Pulmonary artery endothelial cell (primary cell): ENCODE measurements at places on chromosomes 3 and 15. TPM values are rescaled to one million over a fixed set of nuclear protein-coding genes. Genes with fewer than 3 reads are reported as not detected.

MITF gene
- total RNA-seq = 1.3 and 3.3 TPM in 2 replicates

LOXL1 gene
- 0.28 and 4.4 TPM in 2 replicates for total RNA-seq

DNA sequence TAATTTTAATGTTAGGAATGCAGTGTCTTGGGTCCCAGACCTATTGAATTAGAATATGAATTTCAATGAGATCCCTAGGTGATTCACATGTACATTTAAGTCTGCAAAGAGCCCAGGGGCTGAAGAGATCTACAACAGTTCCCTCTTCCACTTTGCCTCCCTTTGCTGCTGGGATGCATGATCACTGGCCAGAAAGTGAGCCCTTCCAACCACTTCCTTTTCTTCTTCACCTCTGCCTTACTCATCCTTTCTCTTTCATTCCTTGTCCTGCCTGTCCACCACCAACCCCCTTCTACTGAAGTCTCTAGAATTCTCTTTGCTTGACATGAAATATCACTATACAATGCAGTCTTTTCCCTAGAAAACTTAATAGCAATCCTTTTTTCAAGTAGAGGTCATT is 222.4 kb upstream of the LRIG1 start:
- DNase-seq = no peak

DNA sequence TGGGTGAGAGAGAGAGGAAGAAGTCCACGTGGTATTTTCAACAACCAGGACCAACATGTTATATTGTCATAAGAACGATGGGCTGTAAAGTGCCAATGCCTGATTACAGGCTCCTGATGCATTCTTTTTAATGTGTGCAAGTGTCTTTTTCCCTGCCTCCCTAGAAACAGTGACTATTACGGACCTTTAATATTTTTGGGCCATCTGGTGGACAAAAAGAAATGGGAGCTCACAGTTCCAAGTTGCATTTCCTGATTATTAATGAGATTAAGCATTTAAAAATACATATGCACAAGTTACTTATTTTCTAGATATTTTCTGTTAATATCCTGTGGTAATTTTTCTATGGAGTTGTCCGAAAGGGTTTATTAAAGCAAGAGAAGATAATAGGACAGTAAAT is 530.2 kb downstream of the NR2F2 start:
- no peak for DNase-seq

DNA sequence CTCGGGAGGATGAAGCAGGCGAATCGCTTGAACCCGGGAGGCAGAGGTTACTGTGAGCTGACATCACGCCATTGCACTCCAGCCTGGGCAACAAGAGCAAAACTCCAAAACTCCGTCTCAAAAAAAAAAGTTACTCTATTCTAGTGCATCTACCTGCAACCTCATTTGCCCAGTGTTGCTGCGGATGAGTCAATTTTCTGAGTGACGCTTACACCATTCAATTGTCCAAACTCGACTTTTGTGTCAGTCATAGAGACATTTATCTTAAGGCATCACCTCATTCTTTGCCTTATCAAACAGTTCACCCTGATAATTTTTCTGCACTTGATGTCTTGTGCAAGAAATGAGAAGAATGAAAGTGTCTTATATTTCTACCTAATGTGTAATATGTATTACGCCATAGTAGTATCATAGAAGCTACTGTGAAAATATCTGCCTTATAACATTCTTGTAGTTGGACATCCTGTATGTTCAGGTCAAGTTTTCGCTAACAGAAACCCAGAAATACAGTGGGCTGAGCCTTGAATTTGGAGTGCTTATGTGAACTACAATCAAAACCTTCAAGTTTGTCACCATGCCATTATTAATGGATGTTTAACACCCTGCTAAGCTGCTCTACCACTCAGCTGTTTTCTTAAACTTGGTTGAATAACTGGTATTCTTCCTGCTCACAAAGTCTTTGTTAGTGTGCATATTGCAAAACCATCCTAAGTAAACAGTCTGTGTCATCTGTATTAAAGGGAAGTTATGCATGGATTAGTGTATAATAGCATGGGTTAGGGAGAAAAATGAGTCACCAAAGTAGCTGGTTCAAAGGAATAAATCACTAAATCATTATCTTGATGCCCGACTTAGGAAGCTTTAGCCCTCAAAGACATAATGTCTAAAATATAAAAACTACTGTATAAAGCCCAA is 531.0 kb upstream of the NR2F2 start:
- DNase-seq = peak; percentile 40

DNA sequence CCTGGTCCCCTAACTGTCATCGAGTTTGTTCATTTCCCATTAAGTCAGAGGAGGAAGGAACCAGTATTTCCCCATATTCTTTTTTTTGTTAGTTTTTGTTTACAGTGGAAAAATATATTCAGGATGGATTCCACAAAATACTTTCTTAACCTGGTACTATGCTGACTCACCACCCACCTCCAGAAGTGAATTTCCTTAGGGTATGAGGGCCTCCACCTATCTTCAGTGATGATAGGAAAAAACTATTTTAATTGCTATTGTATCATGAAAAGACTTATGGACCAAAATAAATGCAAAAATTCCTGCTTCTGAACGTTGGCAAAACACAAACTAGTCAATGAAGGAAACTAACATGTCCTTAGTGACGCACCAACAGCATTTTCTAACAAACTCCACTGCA is 64.2 kb upstream of the FOXP1 start:
- no peak for DNase-seq

- DNase-seq = peak; percentile 63
These were observed 9.4 kb upstream of the CMSS1 start for GRCh38 chr3:99808163-99808794.

PRICKLE2 gene
- 4.9 and 5.3 TPM in 2 replicates for total RNA-seq

HDGFL3 gene
- total RNA-seq = 86.5 and 88.7 TPM in 2 replicates

GOLGA8G gene
- not detected in 2 replicates for total RNA-seq

DNA sequence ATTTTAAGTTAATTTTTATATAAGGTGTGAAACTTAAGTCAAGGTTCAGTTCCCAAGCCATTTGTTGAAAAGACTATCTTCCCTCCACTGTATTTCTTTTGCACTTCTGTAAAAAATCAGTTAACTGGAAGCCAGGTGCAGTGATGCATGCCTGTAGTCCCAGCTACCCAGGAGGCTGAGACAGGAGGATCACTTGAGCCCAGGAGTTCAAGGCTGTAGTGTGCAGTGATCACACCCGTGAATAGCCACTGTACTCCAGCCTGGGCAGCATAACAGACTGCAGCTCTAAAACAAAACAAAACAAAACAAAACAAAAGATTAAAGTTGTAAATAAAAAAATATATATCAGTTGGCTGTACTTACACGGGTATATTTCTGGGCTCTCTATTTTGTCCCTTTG is 33.1 kb upstream of the SEC22A start:
- no peak for DNase-seq

GRCh38 chr15:79296583-79296982 is 14.1 kb downstream of the ANKRD34C start:
- DNase-seq = no peak

DNA sequence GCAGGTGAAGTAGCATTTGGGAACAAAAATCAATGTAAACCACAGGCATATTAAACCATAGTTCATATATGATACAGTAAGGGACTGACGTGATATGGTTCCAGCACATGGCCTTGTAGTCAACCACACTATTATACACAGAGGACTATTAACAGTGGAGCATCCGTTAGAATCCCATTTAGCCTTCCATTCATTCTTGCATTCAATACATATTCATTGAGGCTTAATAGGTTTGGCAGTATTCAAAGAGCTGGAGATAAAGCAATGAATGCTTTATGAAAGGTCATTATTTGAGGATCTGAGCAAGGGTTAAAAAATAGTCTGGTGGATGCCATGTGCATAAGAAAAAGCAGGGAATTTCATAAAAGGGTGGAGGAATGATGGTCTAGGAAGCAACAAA is 89.1 kb downstream of the MME start:
- DNase-seq = no peak

GRCh38 chr15:70274908-70275307 is 177.2 kb upstream of the TLE3 start:
- DNase-seq = no peak

BCL2A1 gene
- 0.21 and 2.1 TPM in 2 replicates for total RNA-seq

DPPA4 gene
- total RNA-seq = not detected in 2 replicates

GRCh38 chr15:89177633-89178306 is 43.6 kb downstream of the RLBP1 start:
- DNase-seq = no peak

DNA sequence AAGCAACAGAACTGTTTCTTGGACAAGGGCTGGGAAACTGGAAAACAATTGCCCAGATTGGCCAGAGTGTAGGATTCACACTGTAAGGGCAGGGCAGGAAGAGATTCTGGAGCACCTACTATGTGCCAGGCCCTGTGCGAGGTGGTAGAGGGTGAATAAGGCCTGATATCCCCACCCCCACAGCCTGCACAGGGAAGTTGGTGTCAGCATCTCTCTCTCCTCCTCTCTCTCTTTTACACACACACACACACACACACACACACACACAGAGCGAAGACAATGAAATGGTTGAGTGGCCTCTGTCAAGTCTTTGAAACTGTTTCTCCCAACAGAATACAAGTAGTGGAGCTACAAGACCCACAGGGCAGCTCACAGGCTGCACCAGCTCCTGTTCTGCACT is 47.1 kb upstream of the SLCO2A1 start:
- DNase-seq = no peak

GRCh38 chr3:7682822-7683229 is 818.8 kb upstream of the LMCD1 start:
- peak; percentile 96 for DNase-seq

DNA sequence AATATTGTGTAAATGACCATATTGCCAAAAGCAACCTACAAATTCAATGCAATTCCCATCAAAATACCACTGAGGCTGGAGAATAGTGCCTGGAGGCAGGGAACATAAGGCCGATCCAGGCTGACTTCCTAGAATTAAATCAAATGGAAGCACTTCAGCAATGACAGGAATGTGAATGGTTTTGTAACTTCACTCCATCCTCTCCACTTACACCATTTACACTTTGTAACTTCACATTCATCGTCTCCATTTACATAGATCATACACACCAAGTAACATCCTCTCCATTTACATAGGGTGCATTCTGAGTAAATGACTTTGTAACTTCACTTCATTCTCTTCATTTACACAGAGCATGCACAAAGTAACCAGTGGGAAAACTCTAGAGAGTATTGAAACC is 11.6 kb downstream of the STRIT1 start:
- no peak for DNase-seq

FBXW12 gene
- total RNA-seq = 0.13 TPM in 1 of 2 replicates, not detected in the other

TEX55 gene
- total RNA-seq = not detected in 2 replicates

ZNF620 gene
- total RNA-seq = 4.4 and 6.6 TPM in 2 replicates

DNA sequence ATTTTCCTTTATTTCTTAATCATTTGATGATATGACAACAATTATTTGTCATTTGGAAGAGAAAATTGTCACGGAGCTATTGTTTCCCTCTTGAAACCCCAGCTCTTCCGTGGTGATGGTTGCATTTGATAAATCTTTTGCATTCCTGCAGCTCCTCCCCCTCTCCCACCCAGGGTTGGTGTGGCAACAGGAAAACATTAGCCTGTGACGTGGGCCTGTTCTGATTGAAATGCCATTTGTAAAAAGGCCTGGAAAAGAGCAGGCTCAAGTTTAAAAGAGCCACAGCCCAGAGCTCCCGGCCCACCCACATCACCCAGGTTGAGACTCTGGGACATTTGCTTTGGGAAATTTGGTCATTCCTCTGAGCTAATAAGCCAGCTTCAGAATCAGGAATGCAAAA is 282.5 kb downstream of the RPLP1 start:
- DNase-seq = no peak

DNA sequence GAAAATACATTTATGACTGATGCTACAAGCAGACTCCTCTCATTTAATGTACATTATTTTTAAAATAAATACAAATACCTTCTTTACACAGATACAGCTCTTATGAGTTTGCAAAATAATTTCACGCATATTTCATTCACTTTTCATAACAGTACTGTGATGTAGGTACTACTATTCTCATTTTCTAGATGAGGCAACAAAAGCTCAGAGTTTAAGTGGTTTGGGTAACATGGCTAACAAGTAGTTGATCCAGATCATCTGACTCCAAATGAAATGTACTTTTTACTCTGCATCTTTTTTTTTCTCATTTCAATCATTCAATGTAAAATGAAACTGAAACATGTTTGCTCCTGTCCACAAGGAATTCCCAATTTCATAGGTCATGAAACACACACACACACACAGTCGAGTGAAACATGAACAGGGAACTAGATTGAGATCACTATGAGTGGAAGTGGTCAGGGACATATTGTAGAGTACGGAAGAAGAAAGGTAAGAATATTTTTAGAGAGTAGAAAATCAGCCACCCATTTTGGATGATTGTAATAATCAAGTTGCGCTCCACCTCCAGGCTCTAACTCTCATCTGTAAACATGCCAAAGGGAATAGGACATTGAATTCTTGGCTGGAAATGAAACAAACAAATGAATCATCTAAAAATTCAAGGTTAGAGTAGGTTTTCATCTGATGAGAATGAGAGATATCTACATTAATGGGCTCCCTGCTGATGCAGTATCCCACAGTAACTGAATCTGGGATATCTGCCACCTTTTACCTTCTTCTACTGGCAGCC is 92.4 kb downstream of the CLDN1 start:
- DNase-seq = no peak

LCTL gene
- not detected in 2 replicates for total RNA-seq

DNA sequence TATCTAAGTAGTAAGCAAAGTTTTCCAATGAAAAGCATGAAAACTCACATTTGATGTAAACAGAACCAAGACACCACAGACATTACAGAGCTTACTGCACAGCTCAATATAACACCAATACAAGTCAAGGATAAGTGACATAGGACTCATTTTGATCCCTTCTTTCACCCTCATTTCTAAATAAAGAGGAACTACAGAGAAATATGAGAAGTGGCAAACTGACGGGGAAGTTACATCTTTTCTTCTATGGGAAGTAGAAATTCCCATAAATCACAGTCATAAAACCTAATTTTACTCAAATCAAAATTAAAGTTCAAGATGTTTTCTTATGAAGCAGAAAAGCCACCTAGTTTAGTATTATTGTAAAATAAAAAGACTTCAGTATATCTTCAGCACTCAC is 3.8 kb downstream of the ATG3 start:
- DNase-seq = no peak

GRCh38 chr3:116980099-116980498 is 270.5 kb downstream of the TUSC7 start:
- DNase-seq = no peak

ARID3B gene
- 1.5 and 2.4 TPM in 2 replicates for total RNA-seq

GRCh38 chr3:189516039-189516438 is 115.2 kb upstream of the TP63 start:
- no peak for DNase-seq

CALML4 gene
- 2.9 and 3.0 TPM in 2 replicates for total RNA-seq

DNA sequence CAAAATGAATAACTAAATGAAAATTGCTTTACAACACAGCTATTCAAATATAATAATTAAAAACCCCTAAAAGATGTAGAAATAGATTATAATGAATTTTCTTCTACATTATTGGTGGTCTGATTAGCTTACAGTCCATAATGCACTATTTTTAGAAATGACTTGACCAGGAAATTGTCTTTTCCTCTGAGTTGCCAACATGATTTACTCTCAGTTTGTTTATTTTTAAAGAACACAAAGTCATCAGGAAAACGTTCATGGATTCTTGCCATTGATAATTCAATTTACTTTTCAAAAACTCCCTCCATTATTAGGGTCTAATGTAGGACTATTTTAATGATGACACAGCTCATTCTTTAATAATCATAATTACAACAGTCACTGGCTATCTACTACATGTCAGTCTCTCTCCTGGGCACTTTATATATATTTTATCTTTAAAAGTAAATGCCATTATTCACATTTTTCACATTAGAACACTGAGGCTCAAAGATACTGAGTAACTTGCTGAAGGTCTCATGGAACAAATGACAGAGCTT is 1.1 kb downstream of the TM4SF18 start:
- no peak for DNase-seq

ALPK3 gene
- 13.5 and 21.3 TPM in 2 replicates for total RNA-seq

ACY1 gene
- 14.6 and 23.7 TPM in 2 replicates for total RNA-seq

CAPN3 gene
- 0.21 and 0.26 TPM in 2 replicates for total RNA-seq

GRCh38 chr3:24299806-24300626 is 194.6 kb downstream of the THRB start:
- no peak for DNase-seq

SCAMP5 gene
- 3.5 and 5.9 TPM in 2 replicates for total RNA-seq
